ENCODE measurements at places on chromosomes 1 and 21.

DNA sequence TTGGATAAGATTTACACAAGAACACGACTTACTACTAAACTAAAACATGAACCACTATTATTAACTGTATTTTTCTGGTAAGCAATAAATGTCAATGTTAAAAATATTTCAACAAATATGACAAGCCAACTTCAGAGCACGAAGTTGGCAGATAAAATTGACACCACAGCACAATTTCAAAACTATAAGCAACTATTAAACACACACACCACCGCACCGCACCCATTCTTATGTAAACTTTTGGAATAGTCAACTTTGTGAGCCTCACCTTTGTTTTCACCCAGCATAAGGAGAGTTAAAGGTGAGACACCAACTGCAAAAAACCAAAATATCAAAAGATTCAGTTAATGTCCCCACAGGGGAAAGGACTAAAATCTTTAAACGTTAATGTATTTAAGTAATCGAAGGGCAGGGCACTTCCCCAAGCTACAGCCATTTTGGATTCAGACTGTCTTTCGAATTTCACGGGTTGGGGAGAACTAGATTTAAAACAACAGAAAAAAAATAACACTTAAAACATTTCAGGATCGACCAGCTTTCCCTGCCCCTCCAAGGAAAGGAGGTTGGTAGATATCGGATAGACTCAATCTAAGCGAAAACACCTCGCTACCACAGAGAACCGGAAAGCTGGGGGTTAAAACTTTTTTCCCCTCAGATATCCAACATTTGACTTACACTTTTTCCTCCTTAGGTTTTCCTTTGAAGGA, 872 bp downstream of the GPBP1L1 start:
- DNase-seq, result no peak

- DNase-seq, result no peak
Measured at GRCh38 chr1:7954683-7955082, 6.8 kb upstream of the PARK7 start.

DNA sequence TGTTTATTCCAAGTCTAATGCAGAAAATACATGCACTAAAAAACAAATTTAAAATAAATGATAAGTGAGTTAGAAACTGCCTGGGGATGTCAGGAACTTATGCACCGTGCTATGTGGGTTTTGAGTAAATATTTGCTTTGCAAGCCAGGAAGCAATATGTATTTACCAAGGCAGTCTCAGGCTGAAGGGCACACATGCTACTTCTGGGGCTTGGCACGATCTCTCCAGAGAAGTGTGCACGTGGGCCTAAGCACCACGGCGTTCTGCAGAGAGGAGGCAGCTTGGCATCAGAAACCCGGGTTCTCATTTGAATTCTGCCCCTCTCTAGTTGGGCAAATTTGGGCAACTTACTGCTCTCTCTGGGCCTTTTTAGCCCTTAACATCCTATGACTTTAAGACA, 72.6 kb upstream of the ROR1 start:
- no peak for DNase-seq

DNA sequence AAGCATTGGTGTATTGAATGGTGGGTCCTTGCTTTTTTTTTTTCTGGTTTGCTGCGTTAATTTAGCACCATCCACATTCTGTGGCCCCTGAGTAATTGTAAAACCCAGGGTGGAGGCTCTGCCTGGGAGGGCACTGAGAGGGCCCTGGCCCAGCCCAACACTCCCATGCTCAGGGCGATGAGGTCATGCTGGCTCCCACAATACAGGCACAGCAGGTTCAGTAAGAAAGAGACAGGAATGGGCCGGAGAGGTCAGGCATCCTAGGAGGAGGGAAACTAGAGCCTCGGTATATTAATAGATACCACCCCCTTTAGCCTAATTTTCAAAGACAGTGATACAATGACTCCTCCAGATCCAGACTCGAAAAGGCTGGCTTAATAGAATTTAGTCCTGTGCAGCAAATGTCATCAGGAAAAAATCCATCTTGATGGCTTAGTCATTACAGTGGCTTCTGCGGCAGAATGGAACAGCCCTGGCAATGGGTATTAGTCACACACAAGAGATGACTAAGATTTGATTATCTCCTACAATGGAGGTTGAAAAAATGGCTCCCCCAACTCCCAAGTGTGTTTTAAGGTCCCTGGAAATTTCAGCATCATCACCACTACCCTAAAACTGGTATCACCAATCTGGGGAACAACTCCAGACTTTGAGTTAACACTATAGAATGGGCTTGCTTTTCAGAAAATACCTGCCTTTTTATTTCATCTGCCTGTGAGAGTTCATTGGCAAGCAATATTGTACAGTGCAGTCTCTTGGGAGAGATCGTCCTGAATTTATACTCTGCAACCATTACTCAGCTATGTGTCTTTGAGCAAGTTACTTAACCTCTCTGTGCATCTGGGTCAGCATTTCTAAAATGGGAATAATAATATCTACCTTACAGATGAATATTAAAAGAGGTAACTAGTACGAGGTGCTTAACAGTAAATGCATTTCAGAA, 43.9 kb upstream of the LYST start:
- no peak for DNase-seq

- DNase-seq, result no peak
Measured at GRCh38 chr1:231395076-231395997, 26.8 kb downstream of the EGLN1 start.

- no peak for DNase-seq
Measured at GRCh38 chr1:183143576-183144315, 42.3 kb upstream of the LAMC2 start.

DNA sequence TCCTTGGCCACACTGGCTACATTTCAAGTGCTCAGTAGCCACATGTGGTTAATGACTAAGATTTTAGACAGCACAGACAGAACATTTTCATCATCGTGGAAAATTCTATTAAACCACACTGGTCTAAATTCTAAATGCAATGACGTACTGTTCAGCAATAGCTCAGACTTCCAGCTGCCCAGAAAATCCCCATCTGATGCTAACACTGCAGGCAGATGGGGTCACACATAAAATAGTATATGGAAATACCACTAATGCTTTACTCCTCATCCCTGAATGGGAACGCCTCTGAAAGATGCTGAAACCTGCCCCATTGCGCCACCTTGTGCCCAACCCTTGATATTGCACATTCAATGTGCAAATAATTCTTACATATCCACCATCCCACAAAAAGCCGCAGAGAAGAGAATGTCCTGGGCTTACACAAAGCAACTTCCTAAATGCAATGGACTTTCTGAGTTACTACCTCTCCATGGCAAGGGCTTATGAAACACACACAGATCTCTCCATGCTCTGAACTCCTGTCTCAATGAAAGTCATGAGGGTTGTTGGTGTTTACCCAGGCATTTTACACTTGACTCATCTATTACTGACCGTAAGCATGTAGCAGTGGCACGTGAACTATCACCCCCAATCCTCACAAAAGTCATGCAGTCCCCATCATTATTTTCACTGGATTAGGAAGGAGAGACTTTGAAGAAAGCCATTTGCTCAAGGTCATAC, 20.3 kb upstream of the SLC5A9 start:
- DNase-seq, result peak; percentile 23

DNA sequence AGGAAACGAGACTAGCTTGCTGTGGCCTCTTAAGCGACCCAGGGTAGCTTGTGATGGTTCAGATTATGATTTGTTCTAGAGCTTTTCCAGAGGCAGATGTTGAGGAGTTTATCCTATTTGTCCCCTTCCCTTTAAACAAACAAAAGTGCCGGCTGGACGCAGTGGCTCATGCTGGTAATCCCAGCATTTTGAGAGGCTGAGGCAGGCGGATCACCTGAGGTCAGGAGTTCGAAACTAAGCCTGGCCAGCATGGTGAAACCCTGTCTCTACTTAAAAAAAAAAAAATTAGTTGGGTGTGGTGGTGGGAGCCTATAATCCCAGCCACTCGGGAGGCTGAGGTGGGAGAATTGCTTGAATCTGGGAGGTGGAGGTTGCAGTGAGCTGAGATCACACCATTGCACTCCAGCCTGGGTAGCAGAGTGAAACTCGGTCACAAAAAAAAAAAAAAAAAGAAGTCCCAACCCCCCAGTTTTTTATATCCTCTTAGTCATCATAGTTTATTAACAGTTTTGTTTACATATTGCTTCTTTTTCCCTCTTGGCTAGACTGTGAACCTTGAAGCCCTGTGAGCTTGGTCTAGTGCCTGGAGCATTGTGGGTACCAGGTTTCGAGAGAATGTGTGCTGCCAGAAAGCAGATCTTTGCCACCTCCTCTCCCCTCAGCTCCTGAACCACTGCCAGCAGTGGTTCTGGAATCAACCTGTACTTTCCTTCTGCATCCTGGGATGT, 29.8 kb downstream of the MAPKAPK2 start:
- DNase-seq, result peak; percentile 46

All from effector memory CD8-positive, alpha-beta T cell (primary cell).